ENCODE measurements at places on chromosomes 12 and 14. TPM values are rescaled to one million over a fixed set of nuclear protein-coding genes. Genes with fewer than 3 reads are reported as not detected.

Gene GALC
- total RNA-seq, result 47.8 TPM

GRCh38 chr14:53355581-53356112, 202.5 kb upstream of the DDHD1 start:
- DNase-seq, result no peak

DNA sequence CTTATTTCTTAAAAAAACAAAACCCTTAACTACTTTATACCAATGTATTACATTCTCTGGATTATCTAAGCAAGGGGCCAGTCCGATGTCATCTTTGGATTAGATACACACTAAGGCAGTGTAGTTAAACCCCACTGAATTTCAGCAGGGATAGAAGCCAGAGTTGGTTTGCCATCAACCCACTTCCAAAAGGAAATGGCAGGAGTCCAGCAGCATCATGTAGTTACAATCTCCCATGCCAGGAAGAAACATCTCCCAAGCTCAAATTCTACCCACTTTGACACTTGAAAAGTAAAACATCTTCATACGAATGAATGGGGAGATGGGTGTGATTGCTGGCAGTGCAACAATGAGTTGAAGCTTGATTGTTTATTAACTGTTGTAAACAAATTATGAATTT, 203.5 kb upstream of the PLXNC1 start:
- no peak for DNase-seq

DNA sequence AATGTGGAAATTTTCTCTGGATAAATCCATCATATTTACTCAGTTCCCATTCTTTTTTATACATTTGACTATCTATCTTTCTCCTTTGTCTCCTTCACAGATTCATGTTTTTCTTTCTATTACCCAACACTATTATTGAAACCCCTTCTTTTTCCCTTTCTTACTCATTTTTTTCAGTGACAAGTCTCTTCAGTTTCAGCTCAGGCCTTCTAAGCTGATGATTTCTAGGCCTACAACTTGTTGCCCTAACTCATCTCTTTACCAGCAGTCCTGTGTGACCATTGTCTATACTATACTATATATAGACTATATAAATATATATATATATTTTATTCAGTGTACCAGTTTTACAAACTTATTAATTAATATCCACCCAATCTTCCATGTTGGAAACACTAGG, 31.8 kb downstream of the SLC16A7 start:
- no peak for DNase-seq

- no peak for DNase-seq
Measured at GRCh38 chr14:68487805-68488590, 304.9 kb downstream of the ZFP36L1 start.

GRCh38 chr14:52733824-52734223, 3.9 kb downstream of the STYX start:
- no peak for DNase-seq

- no peak for DNase-seq
Measured at GRCh38 chr14:75518625-75519024, 3.6 kb upstream of the BATF start.

Data from sciatic nerve (tissue), 2 donors.